Heart left ventricle (tissue), 16 donors: ENCODE measurements at places on chromosomes 1 and 21. TPM values are rescaled to one million over a fixed set of nuclear protein-coding genes. Genes with fewer than 3 reads are reported as not detected.
A peak's percentile ranks its signal among the peaks of the same experiment; 100 is the strongest.

DNA sequence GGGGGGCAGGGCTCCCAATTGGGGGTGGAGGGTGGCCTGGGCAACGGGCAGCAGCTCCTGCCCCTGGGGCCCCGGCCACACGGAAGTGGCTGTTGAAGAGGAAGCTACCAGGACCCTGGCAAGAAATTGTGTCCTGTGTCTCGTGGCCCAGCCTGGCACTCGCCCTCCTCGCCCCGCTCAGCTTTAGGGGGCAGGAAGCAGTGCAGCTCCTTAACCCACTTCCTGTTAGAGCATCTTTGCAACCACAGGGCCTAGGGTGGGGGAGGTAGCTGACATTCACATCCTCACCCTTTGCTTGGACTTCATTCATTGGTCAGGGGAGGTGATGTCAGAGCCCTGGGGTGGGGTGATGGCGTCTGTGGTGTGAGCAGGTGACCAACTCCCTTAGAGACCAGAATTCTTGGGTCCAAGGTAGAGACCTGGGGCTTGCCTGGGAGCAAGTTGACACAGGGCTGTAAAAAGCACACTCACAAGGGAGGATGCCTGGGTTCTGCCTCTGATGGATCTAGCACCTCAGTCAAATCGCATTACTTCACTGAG lies at the start of gene ARHGAP30:
TSS of gene ARHGAP30 (minus strand) at position 161 of the 540 bp plus-strand sequence. CDS start 267 bp downstream, outside the sequence.
- peak within 1 kb of the TSS; percentile 75 for H3K27ac ChIP-seq
- H3K27me3 ChIP-seq, result no peaks in the 10 kb centered on the region
- peak; percentile 72 for DNase-seq
- no peak within 1 kb of the TSS for H3K4me3 ChIP-seq
- no peaks in the 10 kb centered on the region for H3K4me1 ChIP-seq
- H3K36me3 ChIP-seq, result no peaks in the 10 kb centered on the region

Gene HCN3
- total RNA-seq, result 1.6 TPM

DNA sequence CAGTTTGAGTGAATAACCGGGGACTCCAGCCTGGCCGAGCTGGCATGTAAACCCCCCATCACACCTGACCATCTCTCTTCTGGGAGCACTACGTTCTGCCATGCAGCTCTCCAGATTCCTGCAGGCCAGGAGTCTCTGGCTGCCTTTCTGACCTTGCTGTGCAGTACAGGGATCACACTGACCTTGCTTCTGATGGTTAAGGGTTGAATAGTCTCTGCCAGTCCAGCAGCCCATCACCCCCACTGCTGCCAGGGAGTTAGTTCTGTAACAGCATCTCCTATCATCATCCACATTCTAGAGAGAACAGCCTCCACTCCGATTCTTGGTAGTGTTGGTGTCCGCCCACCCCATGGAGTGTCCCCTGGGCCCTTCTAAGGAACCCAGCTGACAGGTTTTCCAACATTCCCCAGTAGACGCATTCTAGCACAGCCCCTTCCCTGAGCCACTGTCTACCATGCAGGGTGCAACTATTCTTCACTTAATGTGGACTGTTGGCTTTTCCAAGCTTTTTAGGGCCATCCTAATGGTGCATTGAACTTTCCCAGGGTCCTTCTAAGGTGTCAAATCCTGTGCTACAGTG lies 109.8 kb downstream of the RIPK4 start:
- no peak for DNase-seq
- H3K4me3 ChIP-seq, result no peak overlapping the region
- H3K27ac ChIP-seq, result no peak overlapping the region
- H3K4me1 ChIP-seq, result peaks cover 12% of the 10 kb centered on the region
- no peaks in the 10 kb centered on the region for H3K36me3 ChIP-seq

Gene SPRR5
- total RNA-seq, result not detected

DNA sequence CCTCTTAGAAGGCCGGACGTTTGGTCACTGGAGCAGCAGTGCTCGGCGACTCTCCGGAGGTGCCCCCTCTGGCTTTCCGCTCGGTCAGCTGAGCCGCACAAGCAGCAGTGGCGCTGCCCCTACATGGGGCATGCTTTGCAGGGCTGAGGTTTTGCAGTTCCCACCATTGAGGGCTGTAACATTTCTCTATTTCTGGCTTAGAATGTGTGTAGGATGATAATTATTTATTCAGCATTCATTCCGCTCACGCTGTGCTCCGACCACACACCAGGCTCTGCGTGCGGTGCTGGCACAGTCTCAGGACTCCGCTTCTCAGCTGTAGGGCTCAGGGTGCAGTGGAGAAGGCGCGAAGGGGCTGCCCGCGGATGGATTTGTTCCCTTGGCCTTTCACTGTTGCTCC lies 119.5 kb downstream of the PCBP3 start:
- H3K4me3 ChIP-seq, result no peak overlapping the region
- DNase-seq, result no peak
- no peaks in the 10 kb centered on the region for H3K36me3 ChIP-seq
- H3K27ac ChIP-seq, result no peak overlapping the region

DNA sequence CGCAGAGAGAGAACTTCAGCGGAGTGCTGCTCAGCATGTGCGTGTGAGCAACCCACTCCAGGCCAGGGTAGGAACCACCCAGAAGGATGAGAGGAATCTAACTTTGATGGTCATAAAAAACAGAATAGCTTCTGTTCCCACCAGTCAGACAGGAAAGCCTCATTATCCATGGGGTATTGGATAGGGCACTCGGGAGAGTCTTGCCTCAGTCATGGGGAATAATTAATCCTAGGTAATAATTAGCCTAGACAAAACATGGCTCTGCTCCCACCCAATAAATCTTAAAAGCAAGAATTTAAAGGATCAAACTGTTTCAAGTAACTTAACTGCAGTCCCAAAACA lies 35.3 kb downstream of the LDLRAD1 start:
- H3K4me1 ChIP-seq, result peaks cover 11% of the 10 kb centered on the region
- H3K36me3 ChIP-seq, result no peaks in the 10 kb centered on the region
- no peaks in the 10 kb centered on the region for H3K27me3 ChIP-seq
- DNase-seq, result no peak
- H3K27ac ChIP-seq, result no peak overlapping the region
- H3K4me3 ChIP-seq, result peak overlapping the region; percentile 41

GRCh38 chr1:225851805-225852204 lies 30.4 kb downstream of the TMEM63A start:
- no peak for DNase-seq
- H3K36me3 ChIP-seq, result peaks cover 86% of the 10 kb centered on the region
- H3K27ac ChIP-seq, result no peak overlapping the region
- H3K27me3 ChIP-seq, result no peaks in the 10 kb centered on the region
- H3K4me3 ChIP-seq, result no peak overlapping the region

Gene PRDM15
- total RNA-seq, result 2.9 TPM

Gene FAM78B
- total RNA-seq, result 3.1 TPM

GRCh38 chr21:33843216-33843615 lies 72.4 kb downstream of the ATP5PO start:
- H3K27ac ChIP-seq, result no peak overlapping the region
- peaks cover 12% of the 10 kb centered on the region for H3K36me3 ChIP-seq
- no peaks in the 10 kb centered on the region for H3K4me1 ChIP-seq
- no peak for DNase-seq

DNA sequence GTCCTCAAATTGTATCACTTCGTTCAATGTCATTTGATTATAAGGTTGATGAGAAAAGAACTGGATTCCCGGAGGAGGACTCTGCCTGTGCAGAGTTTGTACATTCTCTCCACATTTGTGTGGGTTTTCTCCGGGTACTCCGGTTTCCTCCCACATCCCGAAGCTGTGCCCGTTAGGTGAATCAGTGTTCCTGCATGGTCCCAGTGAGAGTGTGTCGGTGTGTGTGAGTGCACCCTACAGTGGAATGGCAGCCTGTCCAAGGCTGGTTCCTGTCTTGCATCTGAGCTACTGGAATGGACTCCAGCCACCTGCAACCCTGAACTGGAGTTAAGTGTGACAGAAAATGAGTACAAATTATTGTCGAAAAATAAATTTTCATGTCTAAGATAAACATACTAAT lies 92.2 kb upstream of the KCTD3 start:
- H3K4me3 ChIP-seq, result no peak overlapping the region
- H3K36me3 ChIP-seq, result no peaks in the 10 kb centered on the region
- DNase-seq, result no peak

GRCh38 chr1:116451702-116452101 lies 78.7 kb downstream of the ATP1A1 start:
- no peak overlapping the region for H3K4me3 ChIP-seq
- H3K27me3 ChIP-seq, result no peaks in the 10 kb centered on the region
- H3K36me3 ChIP-seq, result no peaks in the 10 kb centered on the region
- DNase-seq, result no peak
- H3K4me1 ChIP-seq, result no peaks in the 10 kb centered on the region
- H3K27ac ChIP-seq, result no peak overlapping the region

DNA sequence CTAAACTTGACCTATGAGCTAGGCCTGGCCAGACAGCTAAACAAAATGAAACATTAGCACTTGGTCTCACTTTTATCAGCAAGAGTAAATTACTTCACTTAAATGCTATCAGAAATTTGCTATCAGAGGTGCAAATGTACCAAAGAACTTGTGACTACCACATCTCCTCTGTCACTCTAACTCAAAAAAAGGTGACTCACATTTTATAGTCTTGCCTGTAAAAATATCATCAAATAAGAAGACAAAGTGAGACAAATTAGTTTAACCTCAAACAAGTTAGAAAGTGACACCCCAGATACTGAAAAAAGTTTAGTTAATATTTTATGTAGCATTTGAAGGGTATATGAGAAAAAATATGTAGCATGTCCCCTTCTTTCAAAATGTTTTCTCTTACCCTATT lies 76.9 kb downstream of the EPS15 start:
- no peak overlapping the region for H3K27ac ChIP-seq
- H3K4me1 ChIP-seq, result no peaks in the 10 kb centered on the region
- no peak for DNase-seq
- H3K4me3 ChIP-seq, result no peak overlapping the region
